ENCODE measurements at places on chromosomes 1 and 21.

GRCh38 chr1:2617971-2618470 lies 14.8 kb downstream of the MMEL1 start:
- DNase-seq = no peak

DNA sequence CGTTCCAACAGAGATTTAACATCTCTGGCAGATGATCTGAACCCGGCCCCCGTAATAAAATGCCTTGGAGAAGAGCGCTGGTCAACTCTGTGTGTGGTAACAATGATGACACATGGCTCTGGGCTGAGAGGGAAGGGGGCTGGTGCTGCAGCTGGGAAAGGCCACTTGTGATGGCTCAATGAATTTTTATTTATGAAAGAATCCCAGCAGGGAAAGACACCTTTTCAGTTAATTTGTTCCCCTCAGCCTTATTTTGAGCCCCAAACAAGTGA lies 59.4 kb downstream of the SYT6 start:
- no peak for DNase-seq

- peak; percentile 72 for DNase-seq
These were observed 139.7 kb downstream of the TSEN15 start for GRCh38 chr1:184191181-184191621.

- no peak for DNase-seq
These were observed 38.3 kb upstream of the CD46 start for GRCh38 chr1:207713529-207713928.

DNA sequence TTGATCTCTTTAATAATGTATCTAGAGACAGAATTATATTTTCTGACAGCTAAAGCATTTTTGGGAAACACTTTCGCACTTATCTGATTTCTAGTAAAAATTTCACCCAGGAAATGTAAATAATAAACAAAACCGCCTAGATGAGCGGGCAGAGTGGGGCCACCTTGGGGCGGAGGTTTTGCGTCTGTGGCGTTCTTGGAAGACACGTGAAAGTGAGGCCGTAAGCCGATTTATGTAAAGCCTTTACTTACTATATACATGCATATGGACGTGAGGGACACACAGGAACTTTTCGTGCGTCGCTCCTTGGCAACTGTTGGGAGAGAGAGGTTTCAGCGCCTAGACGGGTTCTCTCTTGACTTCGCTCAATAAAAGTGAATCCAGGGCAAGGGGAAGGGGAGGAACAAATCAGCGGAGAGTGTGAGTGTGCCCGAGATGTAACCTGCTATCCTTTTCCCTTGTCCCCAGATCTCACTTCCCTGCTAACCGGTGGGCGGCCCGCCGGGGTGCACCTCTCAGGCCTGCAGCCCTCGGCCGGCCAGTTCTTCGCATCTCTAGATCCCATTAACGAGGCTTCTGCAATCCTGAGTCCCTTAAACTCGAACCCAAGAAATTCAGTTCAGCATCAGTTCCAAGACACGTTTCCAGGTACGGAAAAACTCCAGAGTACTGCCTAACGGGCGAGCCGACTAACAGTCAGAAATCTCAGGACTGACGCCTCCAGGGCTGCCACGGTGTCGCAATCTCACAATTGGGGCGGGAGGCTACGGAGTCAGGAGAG lies 1.7 kb downstream of the HLX start:
- DNase-seq = no peak

- DNase-seq = no peak
These were observed 559.7 kb upstream of the CAMK1G start for GRCh38 chr1:209023790-209024189.

DNA sequence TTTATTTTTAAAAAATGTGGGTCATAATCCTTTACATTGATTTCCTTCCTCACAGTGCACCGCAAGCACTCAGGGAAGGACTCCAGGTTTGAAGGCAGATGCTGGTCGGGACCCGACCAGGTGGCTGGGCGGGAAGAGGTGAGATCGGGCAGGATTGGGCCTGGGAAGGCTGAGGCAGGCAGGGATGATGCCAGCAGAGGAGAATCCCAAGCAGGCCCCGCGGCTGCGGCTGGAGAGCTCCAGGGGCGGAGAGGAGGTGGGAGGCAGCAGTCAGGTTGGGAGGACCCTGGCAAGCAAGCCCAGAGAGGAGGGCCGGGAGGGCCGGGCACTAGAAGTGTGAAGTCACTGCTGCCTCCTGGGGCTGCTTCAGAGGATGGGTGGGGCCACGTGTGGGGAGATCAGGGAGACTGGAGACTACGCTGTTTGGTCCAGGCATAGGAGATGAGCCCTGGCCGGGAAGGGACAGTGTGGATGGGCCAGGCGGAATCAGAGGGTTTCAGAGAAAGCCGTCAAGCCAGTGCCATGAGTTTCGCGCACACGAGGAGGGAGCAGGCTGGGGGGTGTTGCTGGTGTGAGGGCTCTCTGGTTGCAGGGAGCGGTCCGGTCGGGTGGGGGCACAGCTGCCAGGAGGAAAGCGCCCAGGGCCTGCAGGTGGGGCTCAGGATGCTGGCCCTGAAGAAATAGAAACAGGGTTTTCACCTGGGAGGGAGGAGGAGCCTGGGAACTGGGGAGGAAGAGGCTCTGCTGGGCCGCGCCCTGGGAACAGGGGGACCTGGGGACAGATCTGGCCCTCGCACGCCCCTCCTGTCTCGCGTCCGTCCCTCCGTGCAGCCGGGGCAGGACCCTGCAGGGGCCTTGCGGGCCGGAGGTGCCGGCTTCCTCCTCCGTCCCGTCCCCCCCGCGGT lies 888 bp upstream of the COL18A1 start:
- DNase-seq = no peak
